ENCODE measurements at places on chromosomes 4 and X. TPM values are rescaled to one million over a fixed set of nuclear protein-coding genes. Genes with fewer than 3 reads are reported as not detected.

CXCL6 gene
- total RNA-seq = 3.8 TPM

OCIAD2 gene
- 91.3 TPM for total RNA-seq

TMPRSS11D gene
- not detected for total RNA-seq

TBC1D9 gene
- 0.70 TPM for total RNA-seq

- peaks cover 10% of the 10 kb centered on the region for H3K4me1 ChIP-seq
- no peak for DNase-seq
- H3K4me3 ChIP-seq = no peak overlapping the region
- H3K27ac ChIP-seq = no peak overlapping the region
- H3K36me3 ChIP-seq = no peaks in the 10 kb centered on the region
- no peaks in the 10 kb centered on the region for H3K27me3 ChIP-seq
Measured at GRCh38 chrX:70009970-70010369, 39.8 kb downstream of the AWAT2 start.

DNA sequence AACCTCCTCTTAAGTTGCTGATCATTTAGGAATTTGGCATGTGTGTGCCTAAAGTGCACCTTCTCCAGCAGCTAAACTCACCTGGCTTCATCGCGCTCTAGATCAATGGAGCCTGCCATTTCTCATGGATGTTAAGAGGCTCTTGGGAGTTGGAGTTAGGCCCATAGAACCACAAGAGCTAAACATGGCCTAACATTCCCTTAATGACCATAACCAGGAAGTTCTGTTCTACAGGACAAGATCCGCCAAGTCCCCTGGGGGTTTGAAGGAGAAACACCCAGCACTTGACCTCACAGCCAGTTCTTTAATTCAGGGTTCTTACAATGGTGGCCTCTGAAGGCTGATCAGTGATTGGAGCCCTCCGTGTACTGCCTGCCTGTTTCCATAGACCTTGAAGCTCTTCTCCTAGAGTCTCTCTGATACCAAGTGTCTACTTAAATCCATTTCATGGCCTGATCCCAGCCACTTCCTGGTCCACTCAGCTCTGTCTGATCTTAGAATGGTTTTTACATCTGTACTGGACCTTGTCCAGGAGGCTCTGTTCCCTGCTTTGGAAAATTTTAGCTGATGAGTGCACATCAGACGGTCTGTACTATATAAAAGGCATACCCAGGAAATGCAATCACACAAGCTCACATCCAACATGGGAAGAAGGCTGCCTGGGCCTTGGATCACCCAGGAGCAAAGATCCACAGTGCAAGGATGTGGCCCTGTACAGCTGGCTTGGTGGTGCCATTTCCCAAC lies 45.1 kb downstream of the RPS3A start:
- no peaks in the 10 kb centered on the region for H3K27me3 ChIP-seq
- peak overlapping the region; percentile 31 for H3K27ac ChIP-seq
- peaks cover 6% of the 10 kb centered on the region for H3K4me1 ChIP-seq

GRCh38 chrX:40318076-40318475 lies 220.3 kb upstream of the BCOR start:
- DNase-seq = no peak
- peaks cover 9% of the 10 kb centered on the region for H3K4me1 ChIP-seq
- H3K36me3 ChIP-seq = peaks cover 6% of the 10 kb centered on the region
- H3K27ac ChIP-seq = no peak overlapping the region

DNA sequence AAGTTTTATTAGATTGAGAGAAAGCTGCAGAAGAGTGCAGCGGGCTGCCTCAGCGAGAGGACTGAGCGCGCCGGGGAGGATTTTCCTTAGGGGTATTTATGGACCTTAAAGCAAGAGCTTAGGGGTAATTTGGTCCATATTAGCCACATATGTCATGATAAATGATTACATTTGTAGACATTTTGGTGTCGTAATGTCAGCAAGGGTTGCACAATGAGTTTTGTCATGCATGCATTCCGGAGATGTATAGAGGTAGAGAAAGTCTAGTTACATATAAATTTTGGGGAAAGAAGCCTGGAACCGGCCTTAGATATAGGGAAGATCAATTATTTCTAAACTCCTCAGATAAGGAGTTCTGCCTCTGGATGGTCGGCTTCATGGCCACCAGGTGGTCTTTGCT lies 10.0 kb downstream of the MGST2 start:
- no peak for DNase-seq
- no peak overlapping the region for H3K27ac ChIP-seq
- H3K4me3 ChIP-seq = no peak overlapping the region
- H3K36me3 ChIP-seq = peaks cover 14% of the 10 kb centered on the region
- H3K27me3 ChIP-seq = no peaks in the 10 kb centered on the region
- H3K4me1 ChIP-seq = peaks cover 19% of the 10 kb centered on the region

DNA sequence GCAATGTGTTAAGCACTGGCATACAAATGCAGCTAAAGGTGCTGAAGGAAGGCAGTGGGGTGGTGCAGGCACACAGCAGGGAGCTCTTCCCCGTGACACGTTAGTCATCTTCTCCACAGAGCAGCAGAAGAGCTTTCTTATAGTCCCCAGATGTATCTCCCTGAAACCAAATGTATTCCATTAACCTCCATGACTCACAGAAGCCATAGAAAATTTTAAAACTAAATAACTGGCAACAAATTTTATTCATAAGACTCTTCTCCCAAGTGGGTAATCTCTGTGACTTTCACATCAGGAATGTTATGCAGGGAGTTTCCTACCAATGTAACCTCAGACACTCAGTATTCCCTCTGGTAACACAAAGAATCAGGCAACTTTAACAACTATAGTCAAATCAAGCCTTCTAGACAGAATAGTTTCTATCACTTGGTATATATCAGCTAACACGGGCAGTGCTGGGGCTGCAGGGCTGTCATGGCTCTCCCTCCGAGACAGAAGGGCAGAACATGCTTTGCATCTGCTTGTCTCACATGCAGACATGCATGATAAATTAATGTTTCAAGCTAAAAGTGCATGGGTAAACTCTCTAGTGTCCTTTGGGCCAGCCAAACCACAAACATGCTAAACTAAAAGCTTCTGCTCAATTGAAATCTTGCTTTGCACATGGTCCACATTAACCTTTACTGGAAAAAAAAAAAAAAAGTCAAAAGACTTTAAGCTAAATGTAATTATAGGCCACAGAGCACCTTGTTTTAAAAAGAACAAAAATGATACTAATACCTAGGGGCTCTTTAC lies 28.2 kb downstream of the ANXA5 start:
- no peak overlapping the region for H3K4me3 ChIP-seq
- peaks cover 51% of the 10 kb centered on the region for H3K36me3 ChIP-seq
- H3K27me3 ChIP-seq = no peaks in the 10 kb centered on the region

DNA sequence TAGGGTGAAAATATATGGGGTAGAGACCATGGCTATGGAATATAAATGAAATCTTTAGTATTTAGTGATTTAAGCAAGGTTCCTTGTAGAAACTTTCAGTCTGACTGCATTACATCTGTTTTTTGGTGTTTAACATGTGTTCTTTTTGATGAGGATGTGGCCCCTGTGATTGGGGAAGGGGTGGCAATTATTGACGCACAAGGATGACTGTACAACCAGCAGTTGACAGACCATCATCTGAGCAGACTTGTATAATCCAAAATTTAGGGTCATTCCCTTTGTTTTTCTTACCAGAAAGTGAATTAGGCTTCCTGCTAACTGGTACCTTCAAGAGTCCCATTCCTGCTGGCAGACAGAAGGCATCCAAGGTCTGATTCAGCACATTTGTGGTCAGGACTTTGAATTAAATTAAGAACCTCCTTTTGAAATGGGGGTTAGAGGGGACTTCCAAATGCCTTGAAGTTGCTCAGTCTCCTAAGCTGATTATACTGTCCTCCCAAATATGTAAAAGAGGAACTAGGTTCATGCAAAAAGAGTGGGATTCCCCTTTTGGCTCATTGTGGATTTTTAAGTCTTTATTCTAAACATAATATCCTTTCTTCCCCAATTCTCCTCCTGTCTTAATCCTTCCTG lies 112.4 kb upstream of the CXCL13 start:
- H3K36me3 ChIP-seq = peaks cover 3% of the 10 kb centered on the region
- no peak for DNase-seq
- no peaks in the 10 kb centered on the region for H3K4me1 ChIP-seq
- H3K27me3 ChIP-seq = peaks cover 19% of the 10 kb centered on the region

DNA sequence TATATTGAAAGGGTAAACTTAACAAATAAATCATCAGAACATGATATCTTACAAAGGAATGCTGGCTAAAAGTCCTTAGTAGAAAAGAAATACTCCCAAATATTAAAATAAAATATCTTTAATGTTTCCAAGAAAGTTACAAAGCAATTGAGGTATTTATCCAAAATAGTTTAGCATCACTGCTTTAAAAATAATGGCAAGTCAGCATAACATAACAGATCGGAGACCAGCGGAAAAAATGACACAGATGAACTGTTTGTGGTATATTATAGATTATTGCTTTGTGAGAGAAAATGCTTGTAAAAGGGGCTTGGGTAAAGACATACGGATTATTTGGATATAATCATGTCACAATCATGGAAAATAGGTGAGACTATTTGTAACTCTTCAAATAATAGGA lies 168.5 kb upstream of the TEX13C start:
- H3K27me3 ChIP-seq = no peaks in the 10 kb centered on the region
- H3K4me3 ChIP-seq = no peak overlapping the region
- H3K36me3 ChIP-seq = no peaks in the 10 kb centered on the region
- DNase-seq = no peak
- H3K4me1 ChIP-seq = peaks cover 21% of the 10 kb centered on the region
- no peak overlapping the region for H3K27ac ChIP-seq

- H3K27ac ChIP-seq = no peak overlapping the region
- no peak overlapping the region for H3K4me3 ChIP-seq
- H3K27me3 ChIP-seq = no peaks in the 10 kb centered on the region
- no peaks in the 10 kb centered on the region for H3K4me1 ChIP-seq
- H3K36me3 ChIP-seq = no peaks in the 10 kb centered on the region
- no peak for DNase-seq
Measured at GRCh38 chrX:66410806-66411205, 228.1 kb downstream of the EDA2R start.

DNA sequence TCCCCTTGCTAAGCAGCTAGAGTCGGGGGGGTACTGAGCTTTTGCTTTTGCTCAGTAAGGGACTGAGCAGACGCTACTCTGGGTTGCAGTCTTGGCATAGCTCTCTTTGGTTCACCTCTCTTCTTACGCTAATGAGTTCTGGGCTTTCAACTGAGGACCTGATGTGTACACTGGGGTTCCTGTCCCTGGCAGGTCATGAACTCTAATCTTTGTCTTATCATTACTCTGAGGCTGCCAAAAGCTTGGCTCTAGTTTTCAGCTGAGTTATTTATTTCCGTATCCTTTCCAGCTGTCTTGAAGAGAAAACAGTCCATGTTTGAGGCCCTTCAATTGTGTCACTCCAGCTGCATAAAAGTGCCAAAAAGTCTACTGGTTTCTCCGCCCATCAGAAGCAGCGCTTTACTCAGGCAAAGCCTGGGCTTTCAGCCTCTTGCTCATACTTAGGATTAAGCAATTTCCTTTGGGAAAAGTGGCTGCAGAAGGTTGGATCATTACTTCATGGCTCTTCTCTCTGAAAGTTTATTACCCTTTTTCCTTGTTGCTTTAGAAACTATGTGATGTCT lies 121.0 kb upstream of the STOX2 start:
- peaks cover 8% of the 10 kb centered on the region for H3K4me1 ChIP-seq
- H3K4me3 ChIP-seq = no peak overlapping the region
- H3K27ac ChIP-seq = no peak overlapping the region
- no peak for DNase-seq
- H3K27me3 ChIP-seq = 0 out of 2 replicates have a peak, but pooled peaks cover 4% of the 10 kb centered on the region

DNA sequence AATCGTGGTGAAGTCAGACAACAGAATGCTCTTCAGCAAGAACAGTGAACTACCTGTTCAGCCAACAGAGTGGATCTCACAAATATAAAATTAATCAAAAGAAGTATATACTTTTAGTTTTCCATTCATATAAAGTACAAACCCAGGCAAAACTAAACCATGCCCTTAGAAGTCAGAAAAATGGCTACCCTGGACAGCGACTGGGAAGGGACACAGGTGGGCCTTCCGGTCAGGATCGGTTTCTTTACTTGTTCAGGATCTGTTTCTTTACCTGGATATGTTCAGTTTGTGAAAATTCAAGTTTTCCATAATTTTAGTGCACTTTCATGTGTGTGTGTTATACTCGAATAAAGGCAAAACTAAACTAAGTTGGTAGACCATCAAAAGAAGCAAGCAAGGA lies 12.4 kb upstream of the GPR173 start:
- no peak for DNase-seq
- H3K27ac ChIP-seq = no peak overlapping the region
- H3K36me3 ChIP-seq = no peaks in the 10 kb centered on the region
- H3K4me3 ChIP-seq = no peak overlapping the region
- peaks cover 9% of the 10 kb centered on the region for H3K4me1 ChIP-seq

GRCh38 chr4:150009533-150009932 lies 68.7 kb upstream of the DCLK2 start:
- no peak overlapping the region for H3K4me3 ChIP-seq
- no peak overlapping the region for H3K27ac ChIP-seq
- no peaks in the 10 kb centered on the region for H3K27me3 ChIP-seq
- H3K4me1 ChIP-seq = peaks cover 10% of the 10 kb centered on the region

DNA sequence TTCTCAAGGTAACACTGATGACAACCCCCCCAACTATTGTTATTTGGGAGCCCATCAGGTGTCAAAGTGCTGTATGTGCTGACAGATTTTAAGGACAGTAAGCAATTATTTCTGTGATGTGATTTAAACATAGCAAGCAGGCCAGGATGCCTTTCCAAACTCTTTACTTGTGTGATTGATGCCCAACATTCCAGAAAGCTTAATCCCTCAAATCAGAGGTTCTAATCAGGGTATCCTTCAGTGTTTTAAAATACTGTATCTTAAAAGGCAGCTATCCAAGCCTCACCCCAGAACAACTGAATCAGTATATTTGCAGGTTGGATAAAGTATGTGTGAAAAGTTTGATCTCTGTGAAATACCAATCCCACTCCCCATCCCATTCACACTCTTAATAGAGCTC lies 119.7 kb downstream of the GASK1B start:
- H3K4me3 ChIP-seq = no peak overlapping the region
- no peaks in the 10 kb centered on the region for H3K27me3 ChIP-seq
- no peak for DNase-seq
- H3K4me1 ChIP-seq = 0 out of 2 replicates have a peak, but pooled peaks cover 5% of the 10 kb centered on the region

GRCh38 chr4:95219109-95219508 lies 329.7 kb downstream of the UNC5C start:
- H3K4me3 ChIP-seq = no peak overlapping the region
- no peaks in the 10 kb centered on the region for H3K27me3 ChIP-seq
- DNase-seq = no peak
- H3K27ac ChIP-seq = no peak overlapping the region
- no peaks in the 10 kb centered on the region for H3K4me1 ChIP-seq

DNA sequence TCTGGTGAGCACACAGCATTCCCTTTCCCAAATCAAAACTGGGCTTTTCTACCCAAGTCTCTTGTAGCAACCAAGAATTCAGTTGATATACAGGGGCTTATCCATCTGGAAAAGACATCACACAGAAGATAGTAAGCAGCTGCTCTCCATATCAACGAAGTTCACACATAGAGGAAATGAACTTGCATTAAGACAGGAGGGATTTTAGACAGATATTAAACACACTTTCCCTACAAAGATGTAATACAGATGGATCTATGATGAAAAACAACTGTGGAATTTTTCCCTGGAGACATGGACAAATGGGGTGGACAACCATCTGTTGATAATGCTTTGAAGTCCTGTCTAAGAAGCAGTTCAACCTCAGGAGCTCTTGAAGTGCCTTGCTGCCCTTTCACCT lies 9.8 kb upstream of the PDE5A start:
- no peaks in the 10 kb centered on the region for H3K27me3 ChIP-seq
- no peak for DNase-seq
- no peaks in the 10 kb centered on the region for H3K4me1 ChIP-seq
- H3K36me3 ChIP-seq = no peaks in the 10 kb centered on the region
- no peak overlapping the region for H3K27ac ChIP-seq
- no peak overlapping the region for H3K4me3 ChIP-seq

GRCh38 chr4:170017252-170017651 lies 8.9 kb downstream of the MFAP3L start:
- no peaks in the 10 kb centered on the region for H3K27me3 ChIP-seq
- no peaks in the 10 kb centered on the region for H3K36me3 ChIP-seq
- H3K27ac ChIP-seq = no peak overlapping the region
- DNase-seq = no peak
- H3K4me3 ChIP-seq = no peak overlapping the region
